ENCODE measurements at places on chromosomes 4 and X.

GRCh38 chrX:44462850-44463249, 79.8 kb downstream of the FUNDC1 start:
- DNase-seq, result no peak

GRCh38 chrX:149074398-149074797, 430.7 kb downstream of the IDS start:
- no peak for DNase-seq

- no peak for DNase-seq
Observed at GRCh38 chr4:24683116-24683515, 98.8 kb upstream of the DHX15 start.

DNA sequence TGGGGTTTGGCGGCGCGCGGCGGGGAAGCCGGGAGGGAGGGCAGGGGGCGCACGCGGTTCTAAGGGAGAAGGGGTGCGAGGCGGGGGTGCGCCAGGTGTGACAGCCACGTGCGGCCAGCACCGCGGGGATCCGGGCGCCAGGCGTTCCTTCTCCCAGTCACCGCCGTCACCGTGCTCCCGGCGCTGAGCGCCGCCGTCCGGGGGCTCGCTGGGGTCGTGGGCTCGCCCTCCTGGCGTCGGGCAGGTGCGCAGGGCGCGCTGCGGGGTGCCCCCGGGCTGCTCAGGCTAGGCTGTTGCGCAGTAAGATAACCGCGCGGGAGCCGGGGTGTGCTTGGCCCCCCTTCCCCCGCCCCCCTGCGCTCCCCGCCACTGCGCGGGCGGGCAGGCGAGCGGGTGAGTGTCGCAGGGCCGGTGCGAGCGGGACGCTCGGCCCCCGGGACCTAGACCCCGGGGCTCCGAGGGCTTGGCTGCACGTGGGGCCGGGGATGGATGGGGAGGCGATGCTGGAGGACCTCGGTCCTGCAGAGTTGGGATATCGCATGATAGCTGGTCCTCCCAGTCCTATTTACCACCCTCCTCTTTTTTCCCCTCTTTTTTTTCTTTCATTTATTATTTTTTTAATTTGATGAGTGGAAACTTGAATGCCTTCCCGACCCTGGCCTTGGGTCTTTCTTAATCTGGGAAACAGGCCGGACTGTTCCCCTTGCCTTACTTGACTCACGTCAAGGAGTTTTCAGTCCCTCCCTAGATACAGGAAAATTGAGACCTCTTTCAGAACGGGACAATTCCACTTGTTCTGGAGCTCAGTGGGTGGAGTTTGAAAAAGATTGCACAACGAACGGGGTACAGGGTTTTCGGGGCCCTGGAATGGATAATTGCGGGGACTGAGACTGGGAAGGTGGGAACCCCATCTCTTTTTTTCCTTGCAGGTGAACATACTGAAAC, 797 bp downstream of the TXLNG start:
- no peak for DNase-seq

DNA sequence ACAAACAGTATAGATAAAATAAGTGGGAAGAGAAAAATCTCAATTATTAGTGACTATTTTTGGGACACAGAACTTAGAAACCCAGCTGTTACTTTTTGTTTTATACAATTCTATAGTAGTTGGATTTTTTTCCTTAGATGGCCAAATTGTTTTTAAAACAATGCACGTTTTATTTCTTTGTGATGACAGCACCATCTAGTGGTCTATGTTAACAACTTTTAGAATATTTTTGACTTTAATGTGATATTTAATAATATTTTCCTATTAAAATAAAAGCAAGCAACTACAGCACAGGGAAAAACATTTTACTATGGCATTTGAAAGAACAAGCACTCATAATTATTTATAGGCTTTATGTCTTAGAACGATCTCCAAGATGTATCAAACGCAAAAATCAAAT, 5.6 kb upstream of the SMIM31 start:
- DNase-seq, result no peak

Measured in HFF-Myc (cell line).